ENCODE measurements at places on chromosomes 2 and 18.
A peak's percentile ranks its signal among the peaks of the same experiment; 100 is the strongest.

DNA sequence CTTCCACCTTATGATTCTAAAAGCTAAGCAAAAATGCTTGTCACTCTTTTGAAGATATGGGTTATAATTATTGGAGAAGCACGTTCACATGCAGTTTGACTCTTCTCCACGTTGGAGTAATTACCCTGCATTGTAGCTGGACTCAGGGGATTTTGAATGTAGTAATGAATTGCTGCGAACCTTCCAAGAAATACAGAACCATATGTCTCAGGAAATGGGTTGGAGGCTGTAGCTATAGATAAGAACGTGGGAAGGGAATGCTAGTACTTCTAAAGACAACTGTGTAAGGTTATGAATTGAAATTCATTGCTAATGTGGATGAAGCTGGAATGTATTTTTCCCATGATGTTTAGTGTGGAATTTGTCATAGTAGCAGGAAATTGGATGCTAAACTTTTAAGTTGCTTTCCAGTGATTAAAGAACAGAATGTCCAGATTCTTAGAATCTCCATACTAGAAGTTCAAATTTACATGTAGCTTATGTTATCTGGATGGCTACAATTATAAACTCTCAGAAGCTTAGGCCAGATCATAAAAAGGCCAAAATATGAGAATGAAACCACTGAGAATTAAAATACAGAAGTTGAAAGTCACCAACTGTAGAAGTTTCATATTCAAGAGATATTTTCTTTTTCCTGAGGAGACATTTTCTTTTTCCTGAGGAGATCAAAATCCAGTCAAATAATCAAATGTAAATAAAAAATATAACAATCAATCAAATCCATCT is 27.3 kb upstream of the SPOPL start:
- DNase-seq = peak; percentile 12

GRCh38 chr2:196952936-196953335 is 26.4 kb upstream of the PGAP1 start:
- no peak for DNase-seq

- no peak for DNase-seq
Observed at GRCh38 chr18:79335833-79336360, 59.8 kb upstream of the NFATC1 start.

GRCh38 chr2:10829299-10829698 is 16.7 kb upstream of the PDIA6 start:
- no peak for DNase-seq

All from renal cortex interstitium (tissue), 15 donors.